ENCODE measurements at places on chromosomes 11 and 22.

DNA sequence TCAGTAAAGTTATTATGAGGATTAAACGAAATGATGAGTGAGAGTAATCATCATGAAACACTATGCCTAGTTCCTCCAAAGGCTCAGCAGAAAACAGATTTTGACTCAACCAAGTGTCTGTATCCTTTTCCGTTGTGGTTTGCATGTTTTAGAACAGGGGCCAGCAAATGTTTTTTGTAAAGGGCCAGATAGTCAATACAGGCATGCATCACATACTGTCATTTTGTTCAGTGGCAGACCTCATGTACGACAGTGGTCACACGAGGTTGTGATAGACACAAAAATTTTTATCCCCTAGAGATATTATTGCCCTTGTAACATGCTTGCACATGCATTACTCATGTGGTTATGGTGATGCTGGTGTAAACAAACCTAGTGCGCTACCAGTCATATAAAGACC, 81.9 kb upstream of the SLC25A18 start:
- no peak for DNase-seq

- DNase-seq = no peak
These were observed 6.8 kb downstream of the BID start for GRCh38 chr22:17767233-17768065.

- no peak for DNase-seq
These were observed 3.6 kb upstream of the SSTR3 start for GRCh38 chr22:37215890-37216289.

GRCh38 chr11:37199082-37199481, 601.0 kb upstream of the RAG2 start:
- no peak for DNase-seq

- peak; percentile 23 for DNase-seq
These were observed 29.9 kb downstream of the MS4A2 start for GRCh38 chr11:60118338-60118737.

DNA sequence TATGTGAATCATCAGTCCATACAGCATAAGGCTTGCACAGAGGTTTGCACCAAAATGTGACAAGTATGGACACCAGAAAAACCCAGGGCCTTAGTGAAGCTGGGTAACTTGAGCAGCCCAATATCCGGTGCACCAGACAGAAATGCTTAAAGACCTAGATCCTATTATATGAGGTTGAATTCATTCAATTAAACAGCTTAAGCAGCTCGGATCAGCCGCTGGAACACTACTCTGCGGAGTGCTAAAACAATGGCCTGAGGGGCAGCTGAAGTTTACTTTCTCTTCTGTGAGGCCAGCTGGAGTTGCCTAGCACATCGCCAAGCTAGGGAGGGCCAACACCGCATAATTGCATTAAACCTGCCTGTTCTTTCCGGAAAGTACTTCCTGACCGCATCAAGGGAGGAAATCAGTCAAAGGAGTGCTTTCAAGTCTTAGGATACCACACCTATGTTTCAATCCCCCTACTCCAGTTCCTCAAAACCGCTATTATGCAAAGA, 17.0 kb upstream of the FAM181B start:
- DNase-seq = peak; percentile 27

GRCh38 chr11:129440028-129440713, 64.5 kb downstream of the BARX2 start:
- peak; percentile 100 for DNase-seq

DNA sequence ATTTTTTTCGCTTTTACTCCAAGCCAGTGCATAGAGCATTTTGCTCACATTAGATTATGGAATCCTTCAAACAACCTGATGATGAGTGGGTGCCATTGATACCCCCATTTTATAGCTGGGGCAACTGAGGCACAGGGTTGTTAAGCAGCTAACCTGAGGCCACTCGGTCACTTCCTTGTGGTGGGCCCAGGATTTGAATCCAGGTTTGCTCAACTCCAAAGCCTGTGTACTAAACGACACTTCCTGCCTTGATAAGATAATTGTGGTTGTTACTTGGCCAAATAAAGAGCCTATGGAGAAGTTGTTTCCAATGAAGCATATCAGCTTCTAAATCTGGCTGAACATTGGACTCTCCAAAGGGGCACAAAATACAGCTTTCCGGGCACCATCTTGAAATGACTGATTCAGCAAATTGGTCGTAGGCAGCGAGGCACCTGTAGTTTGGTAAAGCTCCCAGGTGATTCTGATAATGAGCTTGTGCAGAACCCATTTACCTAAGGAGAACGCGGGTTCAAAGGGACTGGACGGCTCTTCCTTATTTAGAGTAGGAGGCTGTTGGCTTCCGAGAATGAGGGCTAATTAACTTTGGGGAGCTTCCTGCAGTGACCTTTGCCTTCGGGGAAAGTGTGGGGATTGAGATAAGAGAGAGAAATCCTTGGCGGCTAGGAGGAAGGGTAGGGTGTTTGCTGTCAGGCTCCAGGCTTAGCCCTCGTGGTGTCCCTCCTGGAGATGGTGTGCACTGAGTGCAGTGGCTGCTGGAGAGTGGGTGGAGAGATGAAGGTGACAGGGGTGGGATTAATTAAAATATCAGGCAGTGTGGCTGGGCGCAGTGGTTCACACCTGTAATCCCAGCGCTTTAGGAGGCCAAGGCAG, 17.5 kb upstream of the EHF start:
- no peak for DNase-seq

GRCh38 chr11:60485987-60486386, 6.6 kb upstream of the MS4A12 start:
- DNase-seq = no peak

GRCh38 chr11:127943763-127944162, 643.6 kb downstream of the ETS1 start:
- DNase-seq = peak; percentile 53

DNA sequence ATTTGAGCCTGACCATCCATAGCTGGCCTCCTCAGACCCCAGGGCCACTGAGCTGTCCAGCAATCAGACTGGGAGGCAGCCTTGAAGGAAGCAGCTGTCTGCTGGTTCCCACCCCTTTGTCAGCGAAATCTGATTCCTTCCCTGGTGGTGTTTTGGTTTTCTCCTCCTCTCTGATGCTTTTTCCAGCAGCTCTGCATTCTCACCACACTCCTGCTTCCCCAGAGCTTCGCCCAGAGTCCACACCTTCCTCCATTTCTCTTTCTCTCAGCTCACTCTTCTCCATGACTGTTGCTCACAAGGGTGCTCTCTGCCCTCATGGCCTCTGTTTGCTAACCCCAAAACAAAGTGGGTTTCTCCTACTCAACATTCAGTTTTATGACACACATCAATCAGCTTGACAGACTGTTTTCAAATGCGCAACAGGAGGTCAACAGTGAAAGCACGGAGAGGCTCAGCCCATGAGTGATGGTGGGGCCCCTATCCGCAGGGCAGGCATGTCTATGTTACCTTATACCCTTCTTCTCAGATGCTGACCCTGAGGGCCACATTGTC, 130.6 kb upstream of the MTNR1B start:
- DNase-seq = no peak

- no peak for DNase-seq
These were observed 29.2 kb downstream of the IL10RA start for GRCh38 chr11:118015385-118015841.

DNA sequence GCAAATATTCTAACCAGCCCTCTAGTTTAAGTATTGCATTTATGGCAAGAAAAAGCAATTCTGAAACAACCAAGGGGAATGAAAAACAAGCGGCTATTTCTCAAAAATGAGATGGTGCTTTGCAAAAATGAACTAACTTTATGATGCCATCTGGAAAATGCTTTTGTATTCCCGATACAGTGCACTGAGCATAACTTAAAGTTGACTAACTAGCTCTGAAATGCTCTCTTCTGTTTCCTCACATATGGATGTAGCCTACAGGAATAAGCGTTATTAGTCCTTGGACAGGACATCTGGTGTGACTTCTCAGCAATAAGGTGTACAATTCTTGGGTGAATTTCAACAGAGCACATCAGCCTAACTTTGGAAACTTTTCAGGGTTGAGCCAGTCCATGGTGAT, 228.2 kb upstream of the DDI1 start:
- DNase-seq = no peak

DNA sequence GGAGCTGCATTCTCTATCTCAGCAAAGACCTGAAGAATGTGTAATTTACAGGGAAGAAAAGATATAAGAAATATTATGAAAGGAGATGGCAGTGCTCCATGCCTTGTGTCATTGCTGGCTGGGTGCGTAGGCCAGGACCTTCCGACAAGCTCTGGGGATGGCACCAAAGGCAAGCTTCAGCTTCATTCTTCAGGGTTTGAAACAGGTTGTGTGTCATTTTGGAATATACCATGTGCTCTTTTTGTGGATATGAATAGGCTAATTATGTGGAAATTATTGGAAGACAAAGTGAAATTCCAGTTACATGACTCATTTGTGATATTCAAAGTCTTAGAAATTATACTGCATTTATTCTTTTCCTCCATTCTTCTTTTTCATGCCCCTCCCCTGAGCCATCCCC, 5.7 kb upstream of the KIRREL3 start:
- no peak for DNase-seq

GRCh38 chr11:77406396-77406795, 67.5 kb downstream of the PAK1 start:
- no peak for DNase-seq

DNA sequence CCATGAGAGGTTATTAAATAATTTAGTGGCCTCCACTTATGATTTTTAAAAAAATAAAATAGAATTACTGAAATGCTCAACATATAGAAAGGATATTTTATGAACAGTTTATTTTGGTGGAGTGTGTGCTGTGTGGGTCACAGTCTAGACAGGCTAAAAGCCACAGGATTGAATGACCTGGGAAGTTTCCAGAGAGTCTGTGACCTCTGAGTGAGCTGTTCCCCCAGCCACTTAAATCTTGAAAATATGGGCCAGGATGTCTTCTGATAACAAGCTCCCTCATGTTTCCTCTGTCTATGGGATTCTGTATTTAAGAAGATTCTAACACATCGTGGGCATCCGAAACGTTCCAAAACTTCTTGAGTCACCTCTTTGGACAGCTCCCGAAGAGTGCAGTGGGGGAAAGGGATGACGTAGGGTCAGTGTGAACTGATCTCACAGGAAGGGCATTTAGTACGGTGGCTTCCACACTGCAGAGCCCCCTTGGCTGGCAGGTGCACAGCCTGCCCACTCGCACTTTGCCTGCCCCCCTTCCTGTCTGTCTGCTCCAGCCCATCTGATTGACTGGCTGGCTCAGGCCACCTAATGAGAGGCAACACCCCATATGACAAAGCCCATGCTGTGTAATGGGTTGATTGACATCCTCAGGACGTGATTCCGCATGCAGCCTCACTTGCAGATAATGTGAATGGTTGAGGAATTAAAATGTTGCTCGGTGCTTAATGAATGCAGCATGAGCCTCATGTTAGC, 97.4 kb downstream of the NTM start:
- DNase-seq = no peak

DNA sequence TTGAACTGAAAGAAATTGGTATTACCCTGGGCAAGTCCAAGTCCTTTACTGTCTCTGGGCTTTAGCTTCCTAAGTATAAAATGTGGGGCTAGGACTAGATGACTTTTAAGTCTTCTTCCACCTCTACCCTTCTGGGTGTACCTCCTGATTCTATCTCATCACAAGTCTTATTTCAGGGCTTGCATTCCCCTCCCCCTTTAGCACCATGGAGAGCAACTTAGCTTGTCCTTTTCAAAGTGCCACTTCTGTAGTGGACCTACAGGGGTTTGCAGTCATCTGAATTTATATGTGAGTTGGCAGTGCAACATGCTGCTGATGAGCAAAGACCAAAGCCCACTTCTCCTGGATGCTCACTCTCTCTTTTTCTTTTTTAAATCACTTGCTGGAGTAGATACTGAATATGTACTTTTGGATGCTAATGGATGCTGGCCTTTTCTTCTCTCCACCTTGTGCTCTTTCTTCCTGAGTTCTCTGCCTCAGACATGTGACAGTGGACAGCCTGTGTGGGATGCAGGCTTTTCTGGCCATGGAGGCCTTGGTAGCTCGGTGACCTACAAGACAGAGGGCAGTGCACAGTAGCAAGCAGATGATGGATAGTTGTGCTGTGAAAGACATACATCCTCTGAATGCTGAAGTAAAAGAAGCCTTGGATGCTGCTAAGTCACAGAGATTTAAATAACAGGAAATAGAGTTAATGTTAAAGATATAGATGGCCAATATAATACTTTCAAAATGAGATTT, 185.0 kb downstream of the NELL1 start:
- no peak for DNase-seq

DNA sequence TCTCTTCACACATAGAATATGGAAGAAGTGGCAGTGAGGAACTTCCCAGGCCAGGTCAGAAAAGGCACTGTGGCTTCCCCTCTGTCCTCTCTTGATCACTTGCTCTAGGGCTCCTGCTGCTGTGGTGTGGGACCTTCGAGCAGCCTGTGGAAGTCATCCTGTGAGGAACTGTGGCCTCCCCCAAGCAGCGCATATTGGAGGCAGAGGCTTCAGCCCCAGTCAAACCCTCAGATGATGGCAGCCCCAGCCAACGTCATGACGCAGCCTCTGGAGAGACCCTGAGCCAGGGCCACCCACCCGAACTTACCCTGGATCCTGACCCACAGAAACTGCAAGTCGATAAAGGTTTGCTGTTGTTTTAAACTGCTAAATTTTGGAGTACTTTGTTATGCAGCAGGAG, 444.9 kb downstream of the TBC1D22A start:
- no peak for DNase-seq

DNA sequence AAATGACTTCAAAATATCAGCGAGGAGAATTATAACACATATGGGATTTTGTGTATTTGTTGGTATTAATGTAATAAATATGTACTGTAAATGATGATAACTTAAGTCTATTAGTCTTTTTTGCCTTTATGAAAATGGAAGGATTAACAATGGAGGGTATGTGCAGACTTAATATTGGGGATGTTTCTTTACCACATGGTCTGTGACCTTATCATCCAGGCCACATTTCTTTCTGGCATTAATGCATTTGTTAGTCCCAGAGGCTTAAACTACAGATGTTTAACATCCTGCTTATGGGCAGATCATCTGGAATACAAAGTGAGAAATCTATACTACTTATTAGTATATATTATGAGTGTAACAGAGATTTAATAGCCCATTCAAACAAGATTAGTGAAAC, 64.6 kb downstream of the SOX6 start:
- no peak for DNase-seq

DNA sequence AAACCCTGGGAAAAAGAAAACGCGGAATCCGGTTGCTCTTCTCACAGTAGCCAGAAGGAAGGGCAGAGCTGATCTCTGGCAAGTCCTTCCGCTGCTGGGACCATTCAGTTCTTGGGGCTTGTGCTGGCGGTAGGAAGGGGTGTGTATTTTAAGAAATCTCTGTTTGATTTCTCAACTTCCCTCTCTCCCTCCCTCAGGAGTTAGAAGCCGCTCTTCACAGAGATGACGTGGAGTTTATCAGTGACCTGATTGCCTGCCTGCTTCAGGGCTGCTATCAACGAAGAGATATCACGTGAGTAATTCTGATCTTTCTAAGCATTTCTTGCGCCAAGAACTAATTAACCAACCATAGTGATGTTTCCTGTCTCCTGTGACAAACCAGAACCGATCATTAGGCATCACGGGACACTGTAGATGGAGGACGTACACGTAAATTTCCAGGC, 85.9 kb upstream of the SLC25A18 start:
- no peak for DNase-seq

GRCh38 chr11:43905813-43906241, 25.2 kb downstream of the ALKBH3 start:
- DNase-seq = no peak

Measured in epithelial cell of esophagus (primary cell).